Neural cell (in vitro differentiated cells): ENCODE measurements at places on chromosomes 16 and 17. TPM values are rescaled to one million over a fixed set of nuclear protein-coding genes. Genes with fewer than 3 reads are reported as not detected.

Gene KRT20
- not detected in 2 replicates for polyA plus RNA-seq

Gene CD19
- polyA plus RNA-seq = not detected in 2 replicates

Gene MSLN
- polyA plus RNA-seq = 0.40 and 0.63 TPM in 2 replicates

Gene KCNG4
- not detected in 2 replicates for polyA plus RNA-seq

Gene SLC43A2
- 60.1 and 69.0 TPM in 2 replicates for polyA plus RNA-seq

Gene GPR179
- not detected in 2 replicates for polyA plus RNA-seq

Gene KRTAP4-9
- polyA plus RNA-seq = not detected in 2 replicates

Gene CMTM1
- polyA plus RNA-seq = 1.3 and 1.6 TPM in 2 replicates

Gene NSRP1
- 4.5 and 8.6 TPM in 2 replicates for polyA plus RNA-seq

Gene CDH3
- 9.1 and 10.7 TPM in 2 replicates for polyA plus RNA-seq

Gene KRT33A
- polyA plus RNA-seq = not detected in 2 replicates

Gene SRL
- polyA plus RNA-seq = not detected in 2 replicates

Gene RND2
- polyA plus RNA-seq = 43.8 and 44.1 TPM in 2 replicates

Gene USP6
- not detected in 2 replicates for polyA plus RNA-seq

Gene MGAT5B
- 8.8 and 17.6 TPM in 2 replicates for polyA plus RNA-seq

Gene RASL10B
- polyA plus RNA-seq = 10.7 and 11.3 TPM in 2 replicates

Gene MLYCD
- 2.4 and 3.3 TPM in 2 replicates for polyA plus RNA-seq

Gene DCXR
- polyA plus RNA-seq = 129 and 148 TPM in 2 replicates

Gene CD300E
- not detected in 2 replicates for polyA plus RNA-seq

Gene EZH1
- polyA plus RNA-seq = 52.5 and 68.3 TPM in 2 replicates

Gene CCL7
- polyA plus RNA-seq = not detected in 2 replicates

Gene DHX58
- 0.87 and 2.3 TPM in 2 replicates for polyA plus RNA-seq

Gene STAT5B
- polyA plus RNA-seq = 47.4 and 54.9 TPM in 2 replicates

Gene CACNG5
- polyA plus RNA-seq = 1.2 TPM in 1 of 2 replicates, not detected in the other

Gene PLEKHM1
- 3.1 and 5.5 TPM in 2 replicates for polyA plus RNA-seq

Gene TLCD1
- polyA plus RNA-seq = not detected in 2 replicates

Gene TBC1D26
- polyA plus RNA-seq = 4.1 and 7.5 TPM in 2 replicates

Gene SPG7
- polyA plus RNA-seq = 216 and 248 TPM in 2 replicates

Gene SLC5A11
- not detected in 2 replicates for polyA plus RNA-seq

Gene TNFRSF13B
- polyA plus RNA-seq = not detected in 2 replicates
